ENCODE measurements at places on chromosomes 3 and 15.

- DNase-seq = no peak
These were observed 128.1 kb upstream of the ADPGK start for GRCh38 chr15:72911626-72912025.

DNA sequence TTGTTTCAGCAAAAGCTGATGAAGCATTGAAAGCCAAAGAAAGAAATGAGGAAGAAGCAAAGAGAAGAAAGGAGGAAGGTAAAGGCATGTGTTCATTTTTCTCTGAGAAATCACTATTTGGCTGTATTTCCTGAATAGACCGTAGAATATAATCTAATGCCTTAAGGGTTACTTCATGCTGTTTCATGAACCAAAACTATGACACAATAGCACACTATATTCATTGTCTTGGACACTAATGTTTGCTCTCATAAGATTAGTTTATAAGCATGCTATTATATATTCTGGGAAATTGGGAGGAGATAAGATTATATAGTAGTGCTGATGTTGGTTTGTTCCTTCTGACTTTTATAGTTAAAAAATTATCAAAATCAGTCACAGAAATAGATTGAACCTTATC, 110.1 kb upstream of the MLF1 start:
- no peak for DNase-seq

DNA sequence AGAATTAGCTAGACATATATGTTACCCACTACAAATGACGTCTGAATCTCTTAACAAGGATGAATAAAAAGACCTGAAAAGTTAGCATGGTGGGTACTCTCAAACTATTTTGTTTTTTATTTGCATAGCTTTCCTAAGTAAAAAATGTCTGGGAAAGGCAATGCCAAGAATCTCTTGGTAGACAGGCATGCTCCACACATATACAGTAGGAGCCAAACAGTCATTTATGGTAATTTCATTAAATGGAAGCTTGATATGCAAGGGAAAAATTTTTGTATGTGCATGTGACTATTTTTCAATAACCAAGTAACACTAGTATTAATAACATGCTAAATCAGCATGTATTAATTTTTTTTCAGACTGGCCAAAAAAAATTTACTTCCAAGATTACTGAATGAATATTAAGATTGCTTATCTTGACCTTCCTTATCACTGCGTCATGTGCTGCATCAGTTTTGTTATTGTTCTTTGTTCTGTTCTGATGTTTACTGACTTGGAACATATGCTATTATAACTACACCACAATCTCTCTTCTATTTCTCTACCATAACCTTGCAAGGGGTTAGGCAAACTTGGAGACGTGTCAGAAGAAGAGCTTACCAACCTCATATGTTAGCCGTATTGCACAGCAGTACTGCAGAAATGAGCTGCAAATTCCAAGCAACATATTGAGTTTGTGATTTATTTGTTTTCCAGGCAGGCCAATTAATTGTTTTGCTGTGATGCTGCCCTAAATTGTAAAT, 255.3 kb downstream of the RBMS3 start:
- no peak for DNase-seq

- no peak for DNase-seq
These were observed 96.7 kb downstream of the LRTM1 start for GRCh38 chr3:54831112-54831511.

DNA sequence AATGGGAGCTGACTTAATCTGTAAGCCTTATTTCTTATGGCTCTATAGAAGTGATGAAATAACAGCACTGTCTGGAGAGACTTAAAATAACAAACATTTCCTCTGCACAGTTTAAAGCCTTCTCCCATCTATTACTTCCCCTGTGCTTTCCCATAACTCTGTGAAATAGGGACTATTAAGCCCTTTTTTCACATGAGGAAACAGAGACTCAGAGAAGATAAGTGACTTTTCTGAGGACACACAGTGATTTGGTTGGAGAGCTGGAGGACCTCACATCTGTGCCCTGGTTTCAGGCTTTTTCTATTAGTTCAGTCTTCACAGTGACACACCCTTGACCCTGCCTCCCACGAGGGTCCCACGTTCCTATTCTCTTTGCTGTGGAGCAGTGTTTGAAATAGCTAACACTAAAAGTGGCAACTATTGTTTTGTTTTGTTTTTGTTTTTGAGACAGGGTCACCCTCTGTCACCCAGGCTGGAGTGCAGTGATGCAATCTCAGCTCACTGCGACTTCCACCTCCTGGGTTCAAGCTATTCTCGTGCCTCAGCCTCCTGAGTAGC, 82.9 kb downstream of the ST6GAL1 start:
- no peak for DNase-seq

DNA sequence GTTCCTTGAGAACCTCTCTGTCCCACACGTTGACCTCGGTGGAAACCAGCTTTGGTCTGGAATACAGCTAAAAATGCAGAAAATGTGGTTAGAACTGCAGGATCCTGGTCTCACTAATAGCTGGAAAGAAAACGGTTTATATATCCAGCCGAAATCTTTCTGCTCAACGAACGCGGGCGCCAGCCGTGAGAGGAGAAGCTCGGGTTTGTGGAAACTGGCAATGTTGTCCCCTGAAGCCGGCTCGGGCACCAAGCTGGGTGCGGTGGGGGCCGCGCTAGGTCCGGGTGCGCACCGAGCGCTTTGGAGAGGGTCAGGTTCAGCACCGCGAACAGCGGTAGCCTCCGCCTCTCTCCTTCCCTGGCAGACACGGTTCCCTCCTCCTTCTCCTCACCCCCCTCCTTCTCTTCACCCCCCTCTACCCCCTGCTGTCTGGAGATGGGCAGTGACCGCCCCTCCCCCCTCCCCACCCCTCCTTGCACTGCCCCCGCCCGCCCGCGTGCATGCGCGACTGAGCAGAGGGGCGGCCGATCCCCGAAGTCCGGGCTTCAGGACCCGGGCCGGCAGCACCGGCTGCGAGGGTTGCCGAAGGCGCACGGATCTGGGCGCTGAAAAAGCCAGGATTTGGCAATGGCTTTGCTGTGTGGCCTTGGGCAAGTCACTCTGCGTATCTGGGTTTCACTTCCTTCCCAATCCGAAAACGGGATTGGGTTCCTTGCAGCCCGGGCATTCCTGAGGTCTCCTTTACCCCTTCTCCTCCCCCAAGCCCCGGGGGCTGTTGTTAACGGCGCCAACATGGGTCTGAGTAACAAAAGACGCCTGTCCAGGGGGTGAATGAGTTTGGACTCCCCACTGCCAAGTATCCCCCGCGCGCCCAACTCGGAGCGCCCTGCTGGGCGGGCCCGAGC, at the start of gene SKOR1:
Gene SKOR1, plus strand, starts transcription at position 534 of the 905 bp plus-strand sequence. Its CDS starts 94 bp downstream, at position 628.
- DNase-seq = no peak

DNA sequence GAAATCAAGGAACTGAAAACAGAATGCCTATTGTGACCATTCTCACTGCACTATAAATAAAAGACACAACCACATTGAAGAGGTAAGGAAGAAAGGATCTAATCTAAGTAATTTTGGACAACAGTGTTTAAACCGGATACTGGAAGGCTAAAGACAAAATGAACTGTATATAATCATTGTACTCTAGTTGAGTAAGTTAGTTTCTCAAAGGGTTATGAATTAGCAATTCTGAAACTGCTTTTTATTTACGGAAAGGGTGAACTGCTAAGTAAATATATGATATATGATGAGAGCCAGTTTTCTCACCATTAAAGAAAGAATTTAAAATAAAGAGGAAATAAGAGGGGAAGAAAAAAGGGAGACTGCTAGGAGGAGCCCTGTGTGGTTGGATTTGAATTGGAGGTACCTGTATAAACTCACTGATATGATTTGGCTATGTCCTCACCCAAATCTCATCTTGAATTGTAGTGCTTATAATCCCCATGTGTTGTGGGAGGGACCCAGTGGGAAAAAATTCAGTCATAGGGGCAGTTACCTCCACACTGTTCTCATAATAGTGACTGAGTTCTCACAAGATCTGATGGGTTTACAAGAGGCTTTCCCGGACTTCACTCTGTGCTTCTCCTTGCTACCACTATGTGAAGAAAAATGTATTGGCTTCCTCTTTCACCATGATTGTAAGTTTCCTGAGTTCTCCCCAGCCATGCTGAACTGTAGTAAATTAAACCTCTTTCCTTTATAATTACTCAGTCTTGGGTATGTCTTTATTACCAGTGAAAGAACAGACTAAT, 607.7 kb downstream of the PYDC2 start:
- no peak for DNase-seq

DNA sequence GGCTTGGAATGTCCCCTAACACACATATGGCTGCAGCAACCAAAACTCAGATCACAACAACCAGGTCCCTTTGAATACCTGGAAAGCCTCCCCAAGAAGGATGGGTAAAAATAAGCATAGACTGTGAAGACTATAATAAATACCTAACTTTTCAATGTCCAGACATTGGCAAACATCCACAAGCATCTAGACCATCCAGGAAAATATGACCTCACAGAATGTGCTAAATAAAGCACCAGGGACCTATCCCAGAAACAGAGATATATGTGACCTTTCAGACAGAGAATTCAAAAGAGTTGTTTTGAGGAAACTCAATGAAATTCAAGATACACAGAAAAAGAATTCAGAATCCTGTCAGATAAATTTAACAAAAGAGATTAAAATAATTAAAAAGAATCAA, 109.2 kb downstream of the NEDD4 start:
- no peak for DNase-seq

DNA sequence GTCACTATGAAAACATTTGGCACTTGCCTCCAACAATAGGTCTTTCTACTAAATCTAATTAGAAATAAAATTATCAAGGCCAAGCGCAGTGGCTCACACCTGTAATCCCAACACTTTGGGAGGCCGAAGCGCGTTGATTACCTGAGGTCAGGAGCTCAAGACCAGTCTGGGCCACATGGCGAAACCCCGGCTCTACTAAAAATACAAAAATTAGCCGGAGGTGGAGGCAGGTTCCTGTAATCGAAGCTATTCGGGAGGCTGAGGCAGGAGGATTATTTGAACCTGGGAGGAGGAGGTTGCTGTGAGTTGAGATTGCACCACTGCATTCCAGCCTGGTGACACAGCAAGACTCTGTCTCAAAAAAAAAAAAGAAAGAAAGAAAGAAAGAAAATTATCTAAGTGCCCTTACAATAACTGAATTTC, 1.6 kb upstream of the PLD1 start:
- DNase-seq = no peak

DNA sequence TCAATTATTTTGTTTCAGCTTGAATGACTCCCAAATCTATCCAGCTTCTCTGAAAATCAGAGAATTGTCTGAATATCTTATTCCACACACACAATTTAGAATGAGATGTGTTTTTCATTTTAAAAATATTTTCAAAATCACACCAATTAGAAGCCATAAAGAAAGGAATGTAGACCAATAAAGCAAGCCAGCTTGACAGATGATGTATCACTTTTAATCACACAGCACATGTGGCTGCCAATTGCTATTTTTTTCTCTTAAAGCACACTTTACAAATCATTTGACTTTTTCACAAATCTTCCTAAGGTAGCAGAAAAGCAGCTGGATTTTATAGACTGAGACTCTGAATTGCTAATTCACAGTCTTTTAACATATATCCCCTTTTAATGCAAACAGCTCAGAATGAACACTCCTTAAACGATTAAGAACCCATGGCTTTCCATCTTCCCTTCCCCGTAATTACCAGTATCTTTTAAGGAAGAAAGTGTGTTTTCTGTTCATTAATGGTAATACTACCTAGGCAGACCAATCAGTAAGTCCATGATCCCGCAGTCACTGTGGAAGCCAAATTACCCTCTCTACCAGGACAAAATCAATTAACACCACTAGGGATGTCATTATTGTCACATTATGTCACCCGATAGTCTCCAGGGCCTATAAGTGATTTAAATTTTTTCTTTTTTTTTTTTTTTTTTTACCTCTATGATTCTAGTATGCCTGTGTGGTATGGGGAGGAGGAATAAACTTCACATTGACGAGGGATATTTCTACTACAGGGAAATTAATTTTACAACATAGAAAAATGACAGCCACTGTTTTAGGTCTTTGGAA, 250.0 kb upstream of the VEPH1 start:
- no peak for DNase-seq

Data from SW 1271 (cell line).